Uterus (tissue), 4 donors: ENCODE measurements at places on chromosomes 16 and 17.
A peak's percentile ranks its signal among the peaks of the same experiment; 100 is the strongest.

DNA sequence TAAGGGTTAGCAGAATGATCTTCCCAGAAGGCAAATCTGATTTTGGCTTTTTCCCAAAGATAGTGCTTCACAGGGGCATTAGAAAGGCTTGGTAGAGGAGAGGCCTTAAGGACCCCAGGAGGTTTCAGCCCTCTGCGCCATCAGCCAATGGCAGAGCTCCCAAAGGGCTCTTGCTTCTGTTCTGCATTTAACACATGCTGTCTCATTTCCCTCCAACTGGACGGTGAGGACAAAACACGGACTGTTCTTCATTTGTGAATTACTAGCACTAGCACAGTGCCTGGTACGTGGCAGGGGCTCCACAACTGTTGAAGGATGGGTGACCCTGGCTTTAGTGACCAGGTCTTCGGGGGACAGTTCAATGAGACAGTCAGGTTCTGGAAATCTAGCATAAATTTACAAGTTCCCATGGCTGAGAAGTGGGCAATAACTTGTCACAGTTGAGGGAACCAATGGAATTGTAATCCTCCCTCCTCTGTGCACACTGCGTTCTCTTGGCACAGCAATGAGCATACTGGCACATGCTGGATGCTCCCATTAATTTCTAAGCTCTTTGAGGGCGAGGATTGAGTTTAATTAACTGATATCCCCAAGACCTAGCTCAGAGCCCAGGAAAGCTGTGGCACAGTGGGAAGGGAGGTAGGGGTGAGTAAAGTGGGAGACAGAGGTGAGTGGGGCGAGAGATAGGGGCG is 45.4 kb downstream of the COG7 start:
- no peak for DNase-seq

GRCh38 chr16:89918453-89919347 is at the start of gene MC1R:
Gene MC1R, plus strand, starts transcription at chr16:89918862. Its CDS starts 397 bp downstream, at chr16:89919259.
- DNase-seq, result no peak

GRCh38 chr17:43543771-43544575 is 2.2 kb downstream of the ETV4 start:
- no peak for DNase-seq

GRCh38 chr16:4506450-4506849 is 30.3 kb downstream of the HMOX2 start:
- DNase-seq, result peak; percentile 57

- DNase-seq, result no peak
Observed at GRCh38 chr16:24349320-24349719, 93.2 kb downstream of the CACNG3 start.
